Lower lobe of right lung (tissue), 2 donors: ENCODE measurements at places on chromosomes 12 and 14. TPM values are rescaled to one million over a fixed set of nuclear protein-coding genes. Genes with fewer than 3 reads are reported as not detected.
A peak's percentile ranks its signal among the peaks of the same experiment; 100 is the strongest.

DNA sequence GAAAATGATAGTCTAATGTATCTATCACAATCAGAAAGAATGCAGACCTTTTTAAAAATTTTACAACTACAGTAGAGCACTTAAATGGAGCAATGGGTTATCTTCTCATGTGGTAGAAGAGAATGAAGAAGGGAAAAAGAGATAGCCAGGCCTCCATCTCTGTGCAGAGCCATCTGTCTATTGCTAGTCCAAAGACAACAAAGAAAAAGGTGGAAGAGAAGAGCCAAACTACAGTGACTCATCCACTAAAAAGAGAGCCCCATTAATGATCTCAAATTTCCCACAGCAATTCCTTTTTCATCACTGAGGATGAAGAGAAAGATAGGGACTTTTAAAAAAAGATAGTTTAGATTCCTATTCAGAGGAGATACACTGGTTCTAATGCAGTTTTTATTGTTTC lies 232.9 kb downstream of the ATXN7L3B start:
- DNase-seq: no peak

DNA sequence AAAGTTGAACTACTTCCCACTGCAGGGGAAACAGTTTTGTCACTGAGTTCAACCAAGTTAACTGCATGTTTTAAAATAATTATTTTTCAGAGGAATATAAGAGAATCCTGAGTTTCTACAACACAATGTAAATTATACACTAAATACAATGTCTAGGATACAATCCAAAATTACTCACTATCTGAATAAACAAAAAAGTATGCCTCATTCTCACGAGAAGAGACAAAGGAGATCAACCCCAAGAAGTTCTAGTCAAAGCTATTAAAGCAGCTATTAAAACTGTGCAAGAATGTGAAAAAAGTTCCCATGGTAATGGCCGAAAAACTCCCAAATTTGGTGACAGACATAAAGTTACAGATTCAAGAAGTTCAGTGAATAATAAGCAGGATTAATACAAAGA lies 8.8 kb upstream of the KCNK13 start:
- no peak for DNase-seq

- DNase-seq: no peak
Measured at GRCh38 chr12:105831372-105831771, 307.4 kb downstream of the NUAK1 start.

MMP14 gene
- total RNA-seq: 124 TPM

DNA sequence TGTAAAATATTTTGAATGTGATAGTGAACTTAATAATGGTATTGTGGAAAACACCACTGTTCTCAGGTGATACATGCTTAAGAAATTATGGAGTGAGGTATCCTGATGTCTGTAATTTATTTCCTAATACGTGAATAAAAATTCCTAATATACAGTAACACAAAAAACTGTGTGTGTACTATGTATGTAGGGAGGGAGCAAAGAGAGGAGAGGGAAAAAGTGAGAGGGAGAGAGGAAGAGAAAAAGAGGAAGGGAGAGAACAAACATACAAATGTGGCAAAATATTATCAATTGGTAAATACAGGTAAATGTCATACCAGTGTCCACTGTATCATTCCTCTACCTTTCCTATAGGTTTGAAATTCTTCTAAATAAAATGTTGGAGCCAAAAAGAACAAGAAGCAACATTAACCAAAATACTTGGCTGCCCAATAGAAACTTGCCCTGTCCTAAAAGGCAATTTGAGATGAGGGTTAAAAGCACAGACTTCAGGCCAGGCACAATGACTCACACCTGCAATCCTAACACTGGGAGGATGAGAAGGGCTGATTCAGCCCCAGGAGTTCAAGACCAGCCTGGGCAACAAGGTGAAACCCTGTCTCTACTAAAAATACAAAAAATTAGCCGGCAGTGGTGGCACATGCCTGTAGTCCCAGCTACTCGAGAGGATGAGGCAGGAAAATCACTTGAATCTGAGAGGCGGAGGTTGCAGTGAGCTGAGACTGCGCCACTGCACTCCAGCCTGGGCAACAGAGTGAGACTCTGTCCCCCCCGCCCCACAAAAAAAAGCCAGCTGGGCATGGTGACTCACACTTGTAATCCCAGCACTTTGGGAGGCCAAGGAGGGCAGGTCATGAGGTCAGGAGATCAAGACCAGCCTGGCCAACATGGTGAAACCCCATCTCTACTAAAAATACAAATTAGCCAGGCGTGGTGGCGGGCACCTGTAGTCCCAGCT lies 14.5 kb downstream of the R3HDM2 start:
- no peak for DNase-seq

- DNase-seq: no peak
Measured at GRCh38 chr14:55430024-55430690, 10.3 kb downstream of the TBPL2 start.

GRIP1 gene
- total RNA-seq: 4.3 TPM

DNA sequence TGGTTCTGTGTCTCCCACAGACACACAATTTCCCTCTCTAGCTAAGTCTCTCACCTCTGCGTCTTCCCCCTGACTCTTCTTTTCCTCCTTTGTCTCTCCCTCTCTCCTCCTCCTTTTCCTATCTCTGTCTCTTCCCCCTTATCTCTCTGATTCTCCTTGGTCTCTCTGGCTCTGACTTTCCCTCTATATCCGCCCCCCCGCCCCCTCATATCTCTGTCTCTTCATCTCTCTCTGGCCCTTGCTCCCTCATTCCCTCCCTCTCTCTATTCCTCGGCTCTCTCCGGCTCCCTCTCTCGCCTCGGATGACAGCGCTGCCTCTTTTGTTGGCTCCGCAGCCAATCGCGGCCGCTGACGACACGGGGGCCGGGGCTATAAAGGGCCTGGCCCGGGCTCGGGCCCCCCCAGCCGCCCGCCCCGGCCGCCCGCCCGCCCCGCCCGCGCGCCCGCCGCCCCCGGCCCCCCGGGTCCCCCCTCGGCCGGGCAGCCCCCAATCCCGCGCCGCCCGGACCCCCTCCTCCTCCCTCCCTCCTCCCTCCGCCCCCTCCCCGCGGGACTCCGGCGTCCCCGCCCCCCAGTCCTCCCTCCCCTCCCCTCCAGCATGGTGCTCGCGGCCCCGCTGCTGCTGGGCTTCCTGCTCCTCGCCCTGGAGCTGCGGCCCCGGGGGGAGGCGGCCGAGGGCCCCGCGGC lies at the start of gene GDF11:
Gene GDF11, plus strand, starts transcription at position 404 of the 687 bp plus-strand sequence. Its CDS starts 195 bp downstream, at position 599.
- DNase-seq: peak; percentile 74

GRCh38 chr12:32419520-32419960 lies 20.2 kb downstream of the FGD4 start:
- DNase-seq: peak; percentile 73

DNA sequence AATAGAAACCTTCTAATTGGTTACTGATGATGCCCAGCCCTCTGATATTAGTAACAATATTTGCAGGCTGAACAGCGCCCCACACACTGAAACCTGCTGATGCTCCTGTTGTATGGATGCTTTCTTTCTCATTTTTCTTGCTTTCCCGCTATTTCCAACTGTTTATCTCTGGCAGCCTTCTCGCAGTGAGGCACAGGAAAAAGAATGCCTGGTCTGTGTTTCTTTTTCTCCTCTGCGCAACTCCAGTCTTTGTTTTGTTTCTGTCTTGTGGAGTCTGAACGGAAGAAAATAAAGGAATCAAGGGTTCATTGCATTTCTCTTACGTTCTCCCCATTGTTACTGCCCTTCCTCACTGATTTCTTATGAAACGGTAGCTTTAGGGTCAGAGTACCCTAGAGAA lies 451.2 kb downstream of the EGLN3 start:
- no peak for DNase-seq

- peak; percentile 75 for DNase-seq
Measured at GRCh38 chr14:100159094-100159864, at the start of gene DEGS2. DEGS2 (minus strand) TSS chr14:100159645; CDS start chr14:100159587, 58 bp downstream.

CFL2 gene
- 34.6 TPM for total RNA-seq

- DNase-seq: peak; percentile 73
Measured at GRCh38 chr14:75559451-75560222, 18.8 kb upstream of the FLVCR2 start.

GRCh38 chr12:95547522-95548055 lies 3.7 kb downstream of the USP44 start:
- DNase-seq: no peak

NPAS3 gene
- 0.95 TPM for total RNA-seq

ESR2 gene
- total RNA-seq: 0.30 TPM

- no peak for DNase-seq
Measured at GRCh38 chr12:91239481-91239880, 56.9 kb upstream of the DCN start.

OR4E2 gene
- total RNA-seq: not detected

DNA sequence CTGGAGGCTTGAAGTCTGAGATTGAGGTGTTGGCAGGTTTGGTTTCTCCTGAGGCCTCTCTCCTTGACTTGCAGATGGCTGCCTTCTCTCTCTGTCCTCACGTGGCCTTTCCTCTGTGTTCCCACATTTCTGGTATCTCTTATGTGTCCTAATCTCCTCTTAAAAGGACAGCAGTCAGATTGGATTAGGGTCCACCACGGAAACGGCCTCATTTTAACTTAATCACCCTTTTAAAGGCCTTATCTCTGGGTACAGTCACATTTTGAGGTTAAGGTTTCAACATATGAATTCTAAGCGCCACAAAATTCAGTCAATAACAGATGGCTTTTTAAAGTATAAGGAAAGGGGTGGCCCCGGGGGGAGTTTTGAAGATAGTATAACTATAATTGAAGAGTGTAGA lies 33.5 kb downstream of the UNC79 start:
- DNase-seq: no peak

GRCh38 chr14:104532191-104532555 lies 47.4 kb upstream of the C14orf180 start:
- no peak for DNase-seq

CFAP54 gene
- 7.9 TPM for total RNA-seq

- no peak for DNase-seq
Measured at GRCh38 chr12:46266382-46266791, 2.5 kb downstream of the SLC38A1 start.

DNA sequence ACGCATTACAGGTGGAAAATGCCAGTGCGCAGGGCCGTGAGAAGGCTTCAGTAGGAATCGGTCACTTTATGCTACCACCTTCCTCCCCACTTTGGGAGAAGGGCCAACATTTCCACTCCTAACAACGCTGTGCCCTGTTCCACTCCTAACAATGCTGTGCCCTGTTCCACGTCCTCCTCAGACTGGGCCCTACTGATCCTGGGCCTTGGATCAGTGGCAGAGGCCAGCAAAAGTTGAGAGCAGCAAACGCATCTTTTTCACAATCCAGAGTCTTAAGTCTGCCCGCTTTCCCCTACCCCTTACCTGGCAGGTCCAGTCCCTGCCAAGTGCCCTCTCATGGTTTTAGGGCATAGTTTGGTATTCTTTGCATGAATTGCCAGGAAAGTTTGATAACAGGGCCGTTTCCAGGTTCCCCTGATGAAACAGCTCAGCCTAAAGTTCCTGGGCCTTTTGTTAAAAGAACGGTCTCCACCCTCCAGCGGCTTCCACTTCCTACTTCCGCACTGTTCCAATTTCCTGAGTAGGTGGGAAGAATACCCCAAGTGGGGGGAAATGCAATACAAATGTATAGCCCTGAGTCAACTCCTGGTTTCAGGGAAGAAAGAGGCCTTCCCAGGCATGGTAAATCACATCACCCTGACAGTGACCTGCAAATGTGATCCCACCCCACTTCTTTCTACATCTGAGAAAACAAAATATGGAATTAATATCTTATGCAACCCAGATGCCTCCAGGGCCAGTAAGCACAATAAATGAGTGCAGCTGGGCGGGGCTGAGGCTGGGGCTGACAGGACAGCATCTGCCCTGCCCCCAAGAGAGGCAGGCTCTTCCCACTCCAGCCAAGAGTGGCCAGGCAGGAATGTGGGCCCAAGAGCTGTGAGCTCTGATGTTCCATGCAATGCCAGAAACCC lies 15.0 kb downstream of the KCTD10 start:
- DNase-seq: peak; percentile 89

VRTN gene
- not detected for total RNA-seq

GRCh38 chr12:47359310-47360092 lies 279.7 kb upstream of the AMIGO2 start:
- DNase-seq: no peak

- no peak for DNase-seq
Measured at GRCh38 chr14:29527286-29527685, 400.4 kb downstream of the PRKD1 start.

DNA sequence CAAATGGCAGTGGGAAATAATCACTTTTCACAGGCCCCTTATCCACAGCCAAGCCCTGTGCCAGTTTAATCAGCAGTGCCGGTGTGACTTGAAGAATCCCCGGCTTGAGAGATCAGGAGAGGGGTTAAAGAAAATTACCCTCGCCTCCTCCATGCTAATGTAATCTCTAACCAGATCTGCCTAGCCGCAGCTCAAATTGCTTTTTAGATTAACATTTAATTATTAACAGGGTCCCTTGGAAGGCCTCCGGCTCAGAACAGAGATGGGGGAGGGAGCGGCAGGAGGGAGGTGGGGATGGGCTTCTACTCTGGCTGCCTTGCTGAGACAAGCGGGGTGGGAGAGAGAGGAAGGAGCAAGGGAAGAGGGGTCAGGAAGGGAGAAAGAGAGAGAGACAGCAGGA lies 24.0 kb downstream of the FAM222A start:
- DNase-seq: no peak

TSPAN9 gene
- 61.1 TPM for total RNA-seq

DNA sequence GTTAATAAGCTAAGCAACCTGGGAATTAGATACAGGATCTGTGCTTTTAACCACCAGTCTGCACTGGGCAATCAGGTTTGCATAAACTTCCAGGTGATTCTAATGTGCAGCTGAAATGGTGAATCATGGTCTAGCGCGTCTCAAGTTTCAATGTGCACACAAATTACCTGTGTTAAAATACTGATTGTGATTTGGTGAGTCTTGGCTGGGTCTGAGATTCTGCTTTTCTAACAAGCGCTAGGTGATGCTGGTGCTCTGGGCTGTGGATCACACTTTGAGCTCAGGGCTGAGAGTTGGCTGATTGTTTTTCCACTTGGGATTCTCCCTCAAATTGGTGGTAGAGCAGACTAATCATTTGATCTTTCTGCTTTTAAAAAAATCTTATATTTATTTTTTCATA lies 124.8 kb downstream of the C12orf75 start:
- no peak for DNase-seq

DNA sequence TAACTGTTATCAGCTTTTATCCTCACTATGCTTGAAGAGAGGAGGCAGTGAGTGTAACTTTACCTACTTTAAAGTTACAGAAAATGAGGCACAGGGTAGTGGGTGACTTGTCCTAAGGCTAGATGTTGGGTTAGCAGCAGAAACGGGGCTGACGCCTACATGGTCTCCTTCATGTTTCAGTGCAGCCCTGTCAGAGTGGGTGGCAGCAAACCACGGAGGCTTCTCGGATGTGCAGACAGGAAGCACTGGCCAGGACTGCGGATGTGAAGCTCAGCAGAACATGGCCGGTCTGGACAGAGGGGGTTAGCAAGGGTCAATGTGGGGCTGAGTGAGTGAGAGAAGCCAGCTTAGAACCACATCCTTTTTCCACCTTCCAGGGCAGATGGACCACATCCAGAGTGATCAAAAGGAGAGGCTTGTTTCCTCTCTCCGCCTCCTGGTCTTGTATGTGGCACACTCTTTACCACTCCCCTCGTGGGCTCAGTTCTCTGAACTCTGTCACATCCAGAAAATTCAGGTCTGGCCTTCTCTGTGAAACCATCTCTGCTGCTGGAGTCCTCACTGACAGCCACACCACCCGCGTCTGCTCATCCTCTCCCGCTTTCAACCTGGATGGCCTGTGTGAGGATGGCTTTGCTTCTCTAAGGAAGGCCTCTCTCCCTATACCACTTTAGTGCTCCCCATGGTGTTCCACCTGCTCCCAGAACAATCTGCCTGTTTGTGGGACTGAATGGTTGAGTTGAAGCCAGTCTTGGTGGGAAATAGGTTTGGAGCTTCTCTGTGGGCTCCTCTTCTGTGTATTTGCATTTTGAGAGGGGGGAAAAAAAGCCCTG lies 14.1 kb downstream of the SUSD6 start:
- peak; percentile 83 for DNase-seq

- no peak for DNase-seq
Measured at GRCh38 chr12:106900554-106900953, 55.2 kb upstream of the TMEM263 start.
